ENCODE measurements at places on chromosomes 3 and 15.

DNA sequence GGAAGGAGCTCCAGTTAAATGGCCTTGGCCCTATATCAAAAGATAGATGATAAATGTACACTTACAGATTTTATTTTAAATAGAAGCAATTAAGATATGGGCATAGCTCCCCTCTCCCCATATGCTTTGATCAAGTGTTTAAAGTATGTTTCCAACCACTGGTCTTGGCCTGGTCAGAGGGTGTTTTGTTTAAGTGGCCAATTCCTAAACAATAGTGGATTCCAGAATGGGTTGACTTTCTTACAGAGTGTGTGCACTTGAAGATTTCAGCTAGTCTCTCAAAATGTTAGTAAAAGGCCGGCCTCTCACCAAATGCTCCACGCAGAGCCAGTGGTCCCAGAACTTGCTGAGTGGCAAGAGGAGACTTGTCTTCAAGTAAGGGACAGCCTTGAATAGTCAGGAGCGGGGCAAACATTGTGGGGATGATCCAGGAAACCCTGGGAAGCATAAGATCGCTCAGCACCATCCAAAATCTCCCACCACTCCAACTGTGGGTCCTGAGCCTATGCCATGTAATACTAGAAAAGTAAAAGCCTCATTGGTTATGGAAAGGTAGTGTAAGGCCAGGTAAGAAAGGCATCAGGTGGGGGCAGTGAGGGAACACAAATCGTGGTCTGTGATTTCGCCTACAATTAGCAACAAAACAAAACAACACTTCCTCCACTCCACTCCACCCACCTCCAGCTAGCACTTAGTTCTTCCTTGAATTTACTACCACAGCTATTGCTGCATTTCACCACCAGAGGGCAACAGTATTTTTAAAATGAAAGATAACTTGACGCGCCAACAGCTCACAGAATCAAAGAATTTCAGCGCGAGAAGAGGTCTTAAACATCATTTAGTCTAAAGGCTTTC lies 4.8 kb downstream of the RARRES1 start:
- H3K27ac ChIP-seq: no peak overlapping the region
- H3K36me3 ChIP-seq: no peaks in the 10 kb centered on the region
- H3K4me3 ChIP-seq: no peak overlapping the region
- peak; percentile 42 for DNase-seq
- peaks cover 13% of the 10 kb centered on the region for H3K4me1 ChIP-seq

GRCh38 chr15:72034351-72034750 lies 83.6 kb downstream of the MYO9A start:
- no peaks in the 10 kb centered on the region for H3K27me3 ChIP-seq
- H3K36me3 ChIP-seq: no peaks in the 10 kb centered on the region
- no peak overlapping the region for H3K4me3 ChIP-seq
- no peaks in the 10 kb centered on the region for H3K4me1 ChIP-seq
- H3K27ac ChIP-seq: no peak overlapping the region

DNA sequence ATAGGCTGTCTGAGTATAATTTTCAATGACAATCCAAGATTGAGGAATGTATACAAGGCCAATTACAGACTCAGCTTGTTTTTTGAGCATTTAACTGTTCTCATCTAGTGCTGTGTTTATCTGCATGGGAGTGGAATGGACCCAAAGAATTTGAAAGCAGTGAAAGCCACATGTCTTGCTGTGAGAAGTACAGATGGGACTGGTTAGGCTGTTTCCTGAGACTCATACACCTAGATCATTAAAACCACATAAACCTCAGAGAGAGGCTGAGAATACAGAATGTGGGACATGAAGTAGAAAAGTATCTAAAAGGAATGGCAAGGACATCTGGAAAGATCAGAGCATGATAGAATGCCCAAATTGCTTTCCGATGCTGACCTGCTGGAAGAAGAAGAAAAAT lies 224.6 kb downstream of the NLGN1 start:
- no peaks in the 10 kb centered on the region for H3K4me1 ChIP-seq
- no peak overlapping the region for H3K4me3 ChIP-seq
- H3K27ac ChIP-seq: no peak overlapping the region
- DNase-seq: no peak

GRCh38 chr3:9147215-9147895 lies 102.1 kb downstream of the SRGAP3 start:
- DNase-seq: no peak
- H3K36me3 ChIP-seq: no peaks in the 10 kb centered on the region
- H3K27ac ChIP-seq: no peak overlapping the region
- H3K4me1 ChIP-seq: peaks cover 19% of the 10 kb centered on the region

GRCh38 chr3:24199775-24200247 lies 254.7 kb downstream of the NR1D2 start:
- H3K36me3 ChIP-seq: no peaks in the 10 kb centered on the region
- DNase-seq: no peak

- H3K4me3 ChIP-seq: no peak overlapping the region
- H3K27ac ChIP-seq: no peak overlapping the region
- no peaks in the 10 kb centered on the region for H3K27me3 ChIP-seq
- H3K36me3 ChIP-seq: no peaks in the 10 kb centered on the region
These were observed 855.4 kb upstream of the ARPP21 start for GRCh38 chr3:34783876-34784275.

GRCh38 chr3:16370872-16371740 lies 106.1 kb downstream of the OXNAD1 start:
- H3K4me3 ChIP-seq: no peak overlapping the region
- H3K36me3 ChIP-seq: no peaks in the 10 kb centered on the region
- H3K27me3 ChIP-seq: no peaks in the 10 kb centered on the region
- H3K4me1 ChIP-seq: peaks cover 6% of the 10 kb centered on the region

DNA sequence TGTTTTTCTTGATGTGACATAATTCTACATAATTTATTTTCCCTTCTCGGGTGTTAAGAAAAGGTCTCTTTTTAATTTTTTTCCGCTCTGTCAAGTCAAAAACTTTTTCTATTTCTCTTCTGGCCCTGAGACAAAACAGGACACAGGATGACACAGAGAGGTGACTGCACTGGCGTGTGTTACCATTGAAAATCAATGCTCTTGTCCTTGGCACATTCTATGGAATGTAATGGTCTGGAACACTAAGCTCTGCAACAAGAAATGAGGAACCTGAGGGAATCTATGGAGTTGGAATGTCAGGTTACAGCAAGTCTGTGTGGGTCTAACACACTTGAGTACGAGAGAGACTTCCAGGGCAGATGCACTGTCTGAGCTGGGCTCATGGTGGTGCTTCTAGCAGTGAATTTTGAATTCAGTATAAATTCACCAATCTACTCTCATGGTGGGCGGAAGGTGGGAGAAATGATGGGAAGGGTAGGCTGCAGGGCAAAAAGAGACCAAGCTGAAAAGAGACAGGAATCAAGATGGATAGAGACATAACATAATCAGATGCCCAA lies 508.3 kb downstream of the TUSC7 start:
- H3K4me1 ChIP-seq: no peaks in the 10 kb centered on the region
- H3K4me3 ChIP-seq: no peak overlapping the region
- no peaks in the 10 kb centered on the region for H3K36me3 ChIP-seq
- no peaks in the 10 kb centered on the region for H3K27me3 ChIP-seq

DNA sequence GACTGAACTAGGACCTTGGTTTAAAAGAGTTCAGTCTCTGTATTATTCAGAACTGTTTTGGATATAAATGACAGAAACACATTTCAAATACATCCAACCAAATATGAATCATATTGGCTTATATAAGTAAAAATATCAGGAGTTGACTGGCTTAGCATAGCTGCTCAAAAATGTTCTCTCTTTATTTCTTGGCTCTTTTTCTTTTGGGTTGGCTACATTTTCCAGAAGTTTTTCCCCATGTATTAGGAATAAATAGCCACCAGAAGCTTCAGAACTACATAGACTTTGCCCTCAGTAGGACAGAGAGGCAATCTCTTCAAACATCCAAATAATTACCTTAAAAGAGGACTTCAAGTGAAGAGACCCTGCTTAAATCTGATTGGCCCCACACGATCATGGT lies 32.7 kb downstream of the KCNMB2 start:
- no peaks in the 10 kb centered on the region for H3K4me1 ChIP-seq
- no peak overlapping the region for H3K4me3 ChIP-seq
- H3K36me3 ChIP-seq: no peaks in the 10 kb centered on the region
- no peak for DNase-seq

GRCh38 chr15:69443032-69443611 lies 9.5 kb upstream of the RPLP1 start:
- peaks cover 86% of the 10 kb centered on the region for H3K36me3 ChIP-seq
- H3K4me1 ChIP-seq: no peaks in the 10 kb centered on the region
- no peaks in the 10 kb centered on the region for H3K27me3 ChIP-seq
- no peak overlapping the region for H3K27ac ChIP-seq
- H3K4me3 ChIP-seq: no peak overlapping the region
- no peak for DNase-seq

GRCh38 chr3:160531311-160531710 lies 34.1 kb downstream of the KPNA4 start:
- DNase-seq: no peak
- H3K27me3 ChIP-seq: no peaks in the 10 kb centered on the region
- no peaks in the 10 kb centered on the region for H3K4me1 ChIP-seq
- no peak overlapping the region for H3K4me3 ChIP-seq

- H3K36me3 ChIP-seq: peaks cover 6% of the 10 kb centered on the region
- no peak overlapping the region for H3K4me3 ChIP-seq
- no peak overlapping the region for H3K27ac ChIP-seq
- no peak for DNase-seq
These were observed 8.0 kb downstream of the CEP152 start for GRCh38 chr15:48802867-48803266.

- H3K27ac ChIP-seq: no peak overlapping the region
- no peak overlapping the region for H3K4me3 ChIP-seq
- no peak for DNase-seq
- H3K27me3 ChIP-seq: no peaks in the 10 kb centered on the region
- H3K36me3 ChIP-seq: no peaks in the 10 kb centered on the region
These were observed 165.9 kb downstream of the STAC start for GRCh38 chr3:36546226-36546625.

DNA sequence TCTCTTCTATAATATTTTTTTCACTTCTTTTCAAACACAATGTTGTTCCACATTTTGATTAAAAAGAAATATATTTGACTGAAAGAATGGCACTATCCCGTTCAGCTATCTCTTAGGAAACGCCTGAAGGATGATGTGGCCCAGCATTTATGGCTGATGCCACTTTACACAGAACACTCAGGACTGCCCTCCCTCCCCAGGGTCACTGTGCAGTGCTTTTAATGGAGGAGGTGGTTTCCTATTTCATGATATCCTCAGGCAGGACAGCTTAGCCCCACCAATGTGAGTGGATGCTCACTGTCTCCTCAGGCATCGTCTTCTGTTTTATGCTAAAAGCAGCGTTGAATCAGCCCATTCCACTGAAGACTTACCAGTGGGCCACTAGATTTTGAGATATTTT lies 135.9 kb downstream of the KCNAB1 start:
- no peaks in the 10 kb centered on the region for H3K4me1 ChIP-seq
- no peaks in the 10 kb centered on the region for H3K27me3 ChIP-seq
- DNase-seq: no peak
- no peak overlapping the region for H3K4me3 ChIP-seq
- no peak overlapping the region for H3K27ac ChIP-seq

DNA sequence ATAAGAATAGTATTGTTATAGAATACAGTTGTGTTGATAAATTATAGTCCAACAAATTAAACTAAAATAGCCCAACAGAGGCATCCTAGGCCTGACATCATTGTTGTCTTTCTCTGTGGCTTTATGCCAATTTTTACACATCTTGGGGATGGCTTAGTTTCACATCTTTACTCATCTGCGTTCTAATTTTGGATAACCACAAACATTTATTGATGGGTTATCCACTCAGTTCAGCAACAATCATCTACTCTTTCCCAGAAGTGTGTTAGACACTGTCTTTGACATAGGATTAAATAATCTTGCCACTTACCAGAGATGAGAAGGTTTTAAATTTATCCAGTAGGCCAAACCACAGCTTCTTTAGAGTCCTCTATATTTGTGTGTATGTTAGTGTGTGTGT lies 120.8 kb upstream of the PHLDB2 start:
- no peak overlapping the region for H3K4me3 ChIP-seq
- H3K36me3 ChIP-seq: no peaks in the 10 kb centered on the region
- H3K27ac ChIP-seq: peak overlapping the region; percentile 50

DNA sequence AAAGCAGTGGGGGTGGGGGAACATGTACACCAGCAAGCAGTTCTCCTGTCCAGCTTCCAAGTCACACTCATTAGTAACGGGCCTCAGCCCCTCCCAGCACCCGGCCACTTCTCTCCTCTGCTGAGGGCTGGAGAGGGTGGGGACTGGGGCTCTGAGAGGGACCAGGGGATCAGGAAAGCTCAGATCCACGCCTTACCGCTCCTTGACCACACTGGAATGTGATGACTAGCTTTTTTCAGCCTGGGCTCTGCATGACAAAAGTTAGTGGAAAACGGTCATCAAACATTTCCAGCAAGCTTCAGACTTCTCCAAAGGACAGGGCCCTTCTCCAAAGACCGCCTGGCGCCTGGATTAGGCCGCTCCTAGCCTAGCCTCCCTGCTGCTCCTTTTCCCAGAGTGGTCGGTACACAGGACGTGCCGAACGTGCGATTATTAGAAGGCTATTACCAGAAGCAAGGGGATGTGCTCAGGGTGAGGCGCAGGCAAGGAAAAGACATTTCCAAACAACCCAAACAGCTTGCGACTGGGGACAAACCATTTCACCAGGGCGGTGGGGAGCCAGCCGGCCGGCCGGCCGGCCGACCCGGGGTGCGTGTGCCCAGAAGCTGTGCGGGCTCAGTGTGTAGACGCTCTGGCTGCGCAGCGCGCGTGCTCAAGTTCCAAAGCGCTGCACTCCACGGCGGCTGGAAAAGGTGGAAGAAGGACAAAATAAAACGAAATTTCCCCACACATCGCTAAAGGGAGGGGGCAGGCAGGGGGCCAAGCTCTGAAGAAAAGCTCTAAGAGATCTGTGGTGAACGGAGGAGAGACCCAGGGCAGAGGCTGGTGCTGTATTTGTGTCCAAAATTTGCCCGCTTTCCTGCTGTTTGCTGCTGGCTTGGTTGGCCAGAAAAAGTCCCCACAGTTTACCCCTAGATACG lies 51.0 kb upstream of the SSR3 start:
- peaks cover 22% of the 10 kb centered on the region for H3K4me1 ChIP-seq
- DNase-seq: no peak
- peak overlapping the region; percentile 53 for H3K4me3 ChIP-seq
- H3K36me3 ChIP-seq: no peaks in the 10 kb centered on the region
- H3K27ac ChIP-seq: peak overlapping the region; percentile 37

GRCh38 chr3:63519426-63519825 lies 133.0 kb upstream of the SNTN start:
- H3K4me3 ChIP-seq: no peak overlapping the region
- H3K27me3 ChIP-seq: peaks cover under 1% of the 10 kb centered on the region
- no peak for DNase-seq
- H3K4me1 ChIP-seq: no peaks in the 10 kb centered on the region
- no peaks in the 10 kb centered on the region for H3K36me3 ChIP-seq
- no peak overlapping the region for H3K27ac ChIP-seq

- H3K27me3 ChIP-seq: no peaks in the 10 kb centered on the region
- H3K4me3 ChIP-seq: no peak overlapping the region
- H3K4me1 ChIP-seq: peaks cover 6% of the 10 kb centered on the region
- DNase-seq: no peak
- H3K36me3 ChIP-seq: no peaks in the 10 kb centered on the region
These were observed 164.5 kb downstream of the IGF1R start for GRCh38 chr15:98812716-98813446.

- H3K4me3 ChIP-seq: no peak overlapping the region
- H3K4me1 ChIP-seq: no peaks in the 10 kb centered on the region
- no peaks in the 10 kb centered on the region for H3K27me3 ChIP-seq
- H3K27ac ChIP-seq: no peak overlapping the region
- no peak for DNase-seq
These were observed 178.6 kb upstream of the LYSMD4 start for GRCh38 chr15:99911816-99912215.
